ENCODE measurements at places on chromosomes 2 and 18.
A peak's percentile ranks its signal among the peaks of the same experiment; 100 is the strongest.

DNA sequence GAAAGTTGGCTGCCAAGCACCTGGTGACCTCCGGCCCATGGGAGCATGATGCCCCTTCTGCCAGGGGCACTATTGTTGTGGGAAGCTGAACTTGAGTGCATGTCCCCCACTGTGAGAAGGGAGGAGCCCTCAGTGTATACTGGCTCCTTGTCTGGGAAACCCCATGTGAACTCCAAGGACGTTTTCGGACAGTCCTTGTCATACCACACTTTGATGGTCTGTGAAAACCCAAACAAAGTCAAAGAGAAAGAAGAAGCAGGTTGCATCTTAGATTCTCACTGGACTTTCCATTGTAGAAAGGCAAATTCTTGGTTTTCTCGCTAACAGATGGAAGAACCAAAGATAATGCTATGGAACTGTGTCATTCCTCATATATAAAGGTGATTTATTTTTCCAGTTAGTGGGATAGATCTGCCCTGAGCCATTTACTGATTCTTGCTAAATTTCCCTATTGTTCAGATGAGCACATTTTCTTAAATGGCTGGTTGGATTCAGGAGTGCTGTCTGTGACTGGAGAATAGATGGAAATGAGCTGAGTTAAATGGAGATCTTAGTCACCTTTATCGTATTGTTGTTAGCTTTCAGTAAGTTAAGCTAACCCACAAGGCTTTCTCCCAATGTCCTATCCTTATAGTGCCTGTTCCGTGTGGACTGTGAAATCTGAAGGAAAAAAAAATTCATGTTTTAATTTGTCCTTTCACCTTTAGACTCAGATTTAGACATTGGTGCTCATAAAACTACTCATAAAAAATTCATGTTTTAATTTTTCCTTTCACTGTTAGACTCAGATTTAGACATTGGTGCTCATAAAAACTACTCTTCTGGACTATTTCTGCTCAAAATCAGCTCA lies 166.6 kb downstream of the ACTR3 start:
- no peak for DNase-seq

GRCh38 chr18:60358516-60358915 lies 14.1 kb downstream of the MC4R start:
- DNase-seq: no peak

DNA sequence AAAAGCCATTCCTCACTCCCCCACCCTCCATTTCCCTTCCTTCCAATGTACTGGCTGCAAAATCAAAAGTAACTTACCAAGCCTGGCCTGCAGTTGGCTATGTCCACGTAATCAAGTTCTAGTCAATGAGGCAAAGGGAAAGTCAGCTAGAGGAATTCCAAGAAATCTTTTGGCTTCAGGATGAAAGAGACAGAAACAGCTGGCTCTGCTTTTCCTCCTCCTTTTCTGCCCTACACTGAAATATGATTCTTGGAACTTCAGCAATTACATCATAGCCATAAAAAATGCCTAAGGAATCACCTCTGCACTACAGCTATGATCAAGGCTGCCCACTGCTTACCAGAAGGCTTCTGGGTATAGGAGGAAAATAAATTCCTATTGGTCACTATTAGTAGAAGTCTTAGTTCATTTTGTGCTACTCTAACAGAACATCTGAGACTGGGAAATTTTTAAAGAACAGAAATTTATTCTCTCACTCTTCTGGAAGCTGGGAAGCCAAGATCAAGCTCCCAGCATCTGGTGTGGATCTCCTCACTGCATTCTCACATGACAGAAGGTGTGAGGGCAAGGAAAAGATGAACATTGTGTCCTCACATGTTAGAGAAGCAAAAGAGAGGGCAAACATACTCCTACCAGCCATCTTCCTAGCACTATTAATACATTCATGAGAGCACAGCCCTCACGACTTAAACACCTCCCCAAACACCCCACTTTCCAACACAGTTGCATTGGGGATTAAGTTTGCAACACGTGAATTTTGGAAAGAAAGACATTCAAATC lies 219.9 kb downstream of the TMX3 start:
- peak; percentile 86 for DNase-seq

- no peak for DNase-seq
Observed at GRCh38 chr18:35157181-35157580, 83.7 kb upstream of the ZNF397 start.

DNA sequence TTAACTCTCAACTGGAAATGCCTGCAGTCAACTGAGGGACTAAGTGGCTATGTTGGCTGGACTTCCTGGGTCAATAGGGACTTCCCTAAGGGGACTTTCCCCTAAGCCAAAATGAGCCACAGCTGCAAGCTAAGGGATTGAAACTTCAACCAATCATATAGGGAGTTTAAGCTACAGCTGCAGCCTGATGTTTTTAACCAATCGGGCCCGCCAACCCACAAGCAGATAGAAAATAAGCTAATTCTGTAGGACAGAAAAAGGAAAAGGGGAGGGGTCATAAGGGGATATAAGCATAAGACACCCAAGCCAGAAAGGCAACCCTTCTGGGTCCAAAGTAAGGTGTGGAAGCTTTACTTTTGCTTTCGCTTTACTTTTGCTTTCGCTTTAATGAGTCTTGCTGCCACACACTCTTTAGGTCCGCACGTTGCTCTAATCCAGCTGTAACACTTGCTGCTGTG lies 927.5 kb downstream of the ERBB4 start:
- no peak for DNase-seq

Data from fibroblast of gingiva (primary cell).